ENCODE measurements at places on chromosomes 2 and 18.

DNA sequence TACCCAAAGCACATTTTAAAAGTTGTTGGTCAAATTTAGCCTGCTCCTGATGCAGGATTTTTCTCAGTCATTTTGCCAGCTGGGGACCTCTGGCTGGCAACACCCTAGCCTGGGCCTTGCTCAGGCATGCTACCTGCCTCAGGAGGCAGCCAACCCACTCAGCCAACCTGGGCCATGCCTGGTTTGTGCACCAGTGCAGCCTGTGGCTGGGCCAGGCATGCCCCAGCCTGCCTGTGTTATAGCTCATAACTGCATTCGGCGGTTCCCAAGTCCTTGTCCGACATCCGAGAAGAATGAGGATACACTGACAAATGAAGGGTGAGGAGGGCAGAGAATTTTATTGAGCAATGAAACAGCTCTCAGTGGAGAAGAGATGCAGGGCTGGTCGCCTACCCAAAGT, 608.0 kb downstream of the SUCLG1 start:
- no peak for DNase-seq

- no peak for DNase-seq
Observed at GRCh38 chr2:197072533-197072932, 146.0 kb upstream of the PGAP1 start.

- no peak for DNase-seq
Observed at GRCh38 chr2:46334389-46335271, 37.4 kb downstream of the EPAS1 start.

- DNase-seq = no peak
Observed at GRCh38 chr2:204104811-204105210, 168.2 kb downstream of the ICOS start.

DNA sequence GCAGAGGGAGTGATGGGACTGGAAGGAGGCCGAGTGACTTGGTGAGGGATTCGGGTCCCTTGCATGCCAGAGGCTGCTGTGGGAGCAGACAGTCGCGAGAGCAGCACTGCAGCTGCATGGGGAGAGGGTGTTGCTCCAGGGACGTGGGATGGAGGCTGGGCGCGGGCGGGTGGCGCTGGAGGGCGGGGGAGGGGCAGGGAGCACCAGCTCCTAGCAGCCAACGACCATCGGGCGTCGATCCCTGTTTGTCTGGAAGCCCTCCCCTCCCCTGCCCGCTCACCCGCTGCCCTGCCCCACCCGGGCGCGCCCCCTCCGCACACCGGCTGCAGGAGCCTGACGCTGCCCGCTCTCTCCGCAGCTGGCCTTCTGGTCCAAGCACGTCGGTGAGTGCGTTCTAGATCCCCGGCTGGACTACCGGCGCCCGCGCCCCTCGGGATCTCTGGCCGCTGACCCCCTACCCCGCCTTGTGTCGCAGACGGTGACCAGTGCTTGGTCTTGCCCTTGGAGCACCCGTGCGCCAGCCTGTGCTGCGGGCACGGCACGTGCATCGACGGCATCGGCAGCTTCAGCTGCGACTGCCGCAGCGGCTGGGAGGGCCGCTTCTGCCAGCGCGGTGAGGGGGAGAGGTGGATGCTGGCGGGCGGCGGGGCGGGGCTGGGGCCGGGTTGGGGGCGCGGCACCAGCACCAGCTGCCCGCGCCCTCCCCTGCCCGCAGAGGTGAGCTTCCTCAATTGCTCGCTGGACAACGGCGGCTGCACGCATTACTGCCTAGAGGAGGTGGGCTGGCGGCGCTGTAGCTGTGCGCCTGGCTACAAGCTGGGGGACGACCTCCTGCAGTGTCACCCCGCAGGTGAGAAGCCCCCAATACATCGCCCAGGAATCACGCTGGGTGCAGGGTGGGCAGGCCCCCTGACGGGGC, 4.6 kb downstream of the PROC start:
- DNase-seq = no peak

DNA sequence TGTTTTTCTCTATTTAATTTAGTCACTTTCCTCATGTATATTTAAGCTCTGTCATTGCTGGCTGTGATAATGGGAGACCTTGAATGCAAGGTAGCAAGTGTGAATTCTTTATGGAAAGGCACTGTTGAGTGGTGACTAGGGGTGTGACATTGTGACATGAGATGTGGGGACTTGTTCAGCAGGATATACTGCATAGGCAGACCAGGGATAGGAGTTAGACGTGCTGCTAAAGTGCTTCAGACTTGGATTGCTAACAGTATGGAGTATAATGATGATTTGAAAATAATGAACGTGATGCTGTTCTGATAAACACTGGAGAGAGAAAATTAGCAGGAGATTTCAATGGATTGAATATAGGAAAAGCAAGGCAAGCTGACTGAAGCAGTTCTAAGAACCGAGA, 135.1 kb downstream of the NCOA1 start:
- no peak for DNase-seq

DNA sequence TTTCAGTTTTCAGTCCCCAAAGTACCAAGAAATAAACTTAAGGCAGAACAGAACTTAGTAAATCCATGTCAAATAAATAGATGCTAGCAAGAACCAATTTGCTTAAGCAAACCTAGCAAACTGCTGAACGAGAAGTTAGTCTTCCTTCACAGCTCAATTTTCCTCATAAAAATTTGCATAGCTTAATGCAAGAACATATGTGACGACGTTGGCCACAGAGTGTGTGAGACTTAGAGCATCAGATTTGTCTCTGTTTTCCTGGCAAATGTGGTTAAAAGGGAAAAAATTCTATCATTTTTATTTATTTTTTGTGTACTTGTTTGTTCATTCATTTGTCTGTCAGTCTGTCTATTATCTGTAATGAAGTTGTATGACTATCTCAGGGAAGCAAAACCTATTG, 485.7 kb downstream of the THSD7B start:
- no peak for DNase-seq

DNA sequence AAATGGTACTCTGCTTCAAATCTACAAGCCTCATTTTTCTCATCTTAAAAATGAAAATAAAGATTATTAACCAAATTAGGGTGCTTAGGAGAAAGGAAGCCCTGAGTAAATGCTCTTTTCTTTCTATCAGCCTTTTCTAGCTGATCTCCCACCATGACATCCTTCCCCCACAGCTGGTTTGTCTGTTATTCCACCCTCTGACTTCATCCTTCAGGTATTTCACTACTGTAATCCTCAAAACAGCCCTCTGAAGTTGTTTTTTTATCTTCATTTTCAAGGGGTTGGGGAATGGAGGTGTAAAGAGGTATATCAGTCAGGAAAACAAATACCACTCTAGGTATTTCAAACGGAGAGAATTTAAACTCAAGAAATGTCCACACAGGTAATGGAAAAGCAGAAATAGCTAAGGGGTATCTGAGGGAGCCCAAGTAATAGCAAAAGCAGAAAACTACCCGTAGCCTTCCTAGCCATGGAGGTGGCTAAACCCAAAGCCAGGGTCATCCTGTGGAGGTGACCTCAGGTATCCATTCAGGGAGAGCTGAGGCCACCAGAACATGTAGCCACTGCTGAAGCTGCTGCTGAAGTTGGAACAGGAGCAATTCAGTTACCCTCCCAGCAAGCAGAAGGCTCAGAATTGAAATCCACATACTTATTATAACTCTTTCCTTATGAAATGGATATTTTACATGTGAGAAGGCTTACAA, 990.9 kb upstream of the ACVR2A start:
- no peak for DNase-seq

- DNase-seq = no peak
Observed at GRCh38 chr2:1854729-1855547, 110.6 kb upstream of the PXDN start.

- DNase-seq = no peak
Observed at GRCh38 chr2:95761556-95761955, 169.8 kb downstream of the TRIM43 start.
